ENCODE measurements at places on chromosomes 16 and 17.

DNA sequence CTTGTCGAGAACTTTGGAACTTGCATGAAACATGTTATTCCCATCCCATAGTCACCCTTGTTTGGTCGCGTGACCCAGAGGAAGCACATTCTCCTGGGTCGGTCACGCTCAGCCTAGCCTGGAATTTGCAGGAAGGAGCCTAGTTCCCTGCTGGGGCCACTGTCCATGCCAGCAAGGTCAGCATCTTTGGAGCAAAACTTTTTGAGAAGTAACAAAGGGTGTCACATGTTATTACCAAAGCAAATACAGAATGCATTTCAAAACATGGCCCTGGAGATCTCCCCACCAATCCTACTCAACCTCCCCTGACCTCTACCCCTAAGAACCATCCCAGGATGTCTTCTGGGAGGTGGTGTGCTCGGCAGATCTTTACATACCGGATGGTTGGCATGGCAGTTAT, 26.2 kb upstream of the IRF8 start:
- DNase-seq: no peak

DNA sequence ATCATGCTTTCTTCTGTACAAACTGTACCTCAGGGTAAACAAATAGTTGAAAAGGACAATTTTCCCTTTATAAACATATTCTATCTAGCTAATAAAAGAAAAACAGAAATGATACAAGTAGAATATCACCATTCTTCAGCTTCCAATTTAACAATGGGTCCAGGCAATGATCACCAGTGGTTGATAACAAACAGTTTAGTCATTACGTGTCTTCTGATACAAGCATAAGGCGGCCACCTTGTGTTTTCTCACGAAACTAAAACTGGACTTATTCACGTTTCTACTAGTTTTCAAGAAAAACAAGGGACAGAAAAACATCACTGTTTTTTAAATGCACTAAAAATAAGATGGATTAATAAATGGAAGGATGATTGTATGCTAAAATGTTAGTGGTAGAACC, 58.3 kb downstream of the STH start:
- no peak for DNase-seq

DNA sequence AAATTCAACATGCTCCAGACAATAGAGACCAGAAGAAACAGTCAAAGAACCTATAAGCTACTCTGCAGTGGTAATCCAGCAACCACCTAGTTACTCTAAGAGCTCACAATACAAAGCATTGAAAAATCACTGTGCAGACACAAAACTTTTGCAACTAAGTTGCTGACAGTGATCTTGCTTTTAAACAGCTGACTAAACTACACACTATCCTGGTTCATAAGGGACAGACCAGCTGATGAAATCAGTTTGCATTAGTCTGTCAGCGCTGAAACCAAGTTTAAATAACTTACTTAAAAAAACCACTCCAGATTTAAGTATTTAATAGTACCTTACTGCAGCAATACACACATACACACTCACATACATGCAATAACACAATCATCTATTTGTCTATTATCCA, 4.6 kb downstream of the VEZF1 start:
- no peak for DNase-seq

DNA sequence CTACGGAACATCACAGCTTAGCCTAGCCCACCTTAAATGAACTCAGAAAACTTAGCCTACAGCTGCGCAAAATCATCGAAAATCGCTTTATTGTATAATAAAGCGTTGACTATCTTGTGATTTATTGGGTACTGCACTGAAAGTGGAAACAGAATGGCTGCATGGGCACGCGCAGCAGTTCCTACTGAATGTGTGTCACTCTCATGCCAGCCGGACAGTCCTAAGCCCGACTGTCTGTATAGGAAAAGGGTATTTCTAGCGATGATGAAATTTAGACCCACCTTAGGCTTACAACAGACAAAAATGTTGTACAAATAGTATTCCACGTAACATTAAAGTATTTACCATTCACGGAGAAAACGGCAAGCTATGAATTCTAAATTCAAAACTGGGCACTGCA, 9.3 kb downstream of the FBXO31 start:
- DNase-seq: no peak

GRCh38 chr16:10660950-10661635, 33.6 kb downstream of the TEKT5 start:
- DNase-seq: no peak

- no peak for DNase-seq
Observed at GRCh38 chr17:58270476-58271215, 10.1 kb downstream of the MPO start.

DNA sequence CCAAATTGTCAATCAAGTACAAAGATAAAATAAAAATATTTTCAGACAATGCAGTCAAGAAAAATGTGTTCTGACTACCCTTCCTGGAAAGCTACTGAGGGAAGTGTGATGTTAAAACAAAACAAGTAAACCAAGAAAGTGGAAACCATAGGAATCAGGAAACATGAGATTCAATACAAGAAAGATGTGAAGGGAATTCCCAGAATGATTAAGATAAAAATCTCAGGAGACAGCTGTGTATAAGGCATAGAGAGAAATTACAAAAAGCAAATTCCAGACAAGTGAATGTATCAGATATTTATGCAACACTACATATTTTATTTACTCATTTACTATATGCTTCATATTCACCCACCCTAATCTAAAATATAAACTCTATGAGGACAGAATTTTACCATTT, 32.2 kb downstream of the TRIM37 start:
- no peak for DNase-seq

DNA sequence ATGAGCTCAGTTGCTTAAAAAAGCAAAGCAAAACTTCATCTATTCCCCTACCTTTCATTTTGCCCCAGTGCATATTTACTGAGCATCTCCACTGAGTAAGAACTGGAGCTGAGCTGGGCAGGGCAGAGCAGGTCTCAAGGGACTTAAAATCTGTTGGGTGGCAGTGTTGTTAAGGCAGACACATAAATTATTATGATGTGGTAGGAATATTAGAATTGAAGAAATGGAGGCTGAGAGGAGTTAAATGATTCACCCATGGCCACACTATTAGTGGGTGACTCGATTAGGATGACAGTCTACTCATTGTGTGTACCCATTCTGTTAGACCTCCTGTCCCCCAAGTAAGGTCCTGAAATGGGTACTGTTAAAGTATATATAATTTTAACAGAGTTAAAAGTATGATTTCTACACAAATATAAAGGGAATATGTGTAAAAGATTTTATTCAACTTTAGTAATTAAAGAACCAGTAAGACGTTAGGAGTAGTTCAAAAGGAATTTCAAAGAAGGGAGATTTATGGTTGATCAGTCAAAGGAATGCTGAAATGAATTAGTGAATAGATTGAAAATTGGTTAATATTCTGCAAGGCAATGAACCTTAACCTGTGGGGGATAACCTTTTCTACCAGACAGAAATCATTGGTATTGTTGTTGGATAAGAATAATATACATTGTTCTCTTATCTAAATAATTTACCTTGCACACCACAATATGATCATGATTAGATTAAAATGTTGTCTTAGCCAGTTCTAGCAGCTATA, 17.5 kb downstream of the ITGB3 start:
- DNase-seq: no peak

DNA sequence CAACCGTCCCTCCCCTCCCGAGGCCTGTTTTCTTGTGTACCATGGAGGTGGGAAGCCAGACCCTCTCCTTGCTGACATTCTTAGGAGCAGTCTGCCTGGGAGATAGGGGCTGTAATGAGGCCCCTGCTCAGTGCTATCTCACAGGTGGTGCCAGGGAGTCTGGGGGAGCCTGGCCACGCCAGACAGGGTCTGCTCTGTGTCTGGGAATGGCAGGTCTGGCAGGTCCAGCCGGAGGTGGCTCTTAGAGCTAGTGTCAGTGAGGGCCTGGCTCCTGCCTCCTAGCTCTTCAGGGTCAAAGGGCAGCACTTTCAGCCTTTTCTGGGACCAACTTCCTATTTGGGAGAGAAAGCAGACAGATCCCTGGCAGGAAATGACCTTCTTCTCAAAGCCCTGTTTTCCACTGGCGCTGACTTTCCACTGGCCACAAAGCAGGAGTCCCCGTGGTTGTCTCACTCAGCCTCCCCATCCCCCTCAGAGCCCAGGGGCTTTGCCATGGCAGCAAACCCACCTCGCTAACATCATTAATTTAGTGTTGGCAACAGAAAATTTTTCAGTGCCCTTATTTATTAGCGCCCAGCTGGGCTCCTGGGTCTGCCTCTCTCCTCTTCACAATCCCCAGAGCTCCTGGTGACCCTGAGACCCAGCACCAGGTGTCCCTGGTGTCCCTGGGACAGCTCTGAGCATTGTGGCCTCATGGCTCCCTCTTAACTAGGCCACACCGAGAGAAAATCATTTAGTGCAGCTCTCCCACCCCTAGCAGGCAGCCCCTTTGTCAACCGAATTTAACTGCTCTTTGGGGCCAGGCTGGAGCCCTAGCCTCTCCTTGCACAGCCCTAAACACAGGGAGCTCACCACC, 24.0 kb upstream of the DOK4 start:
- DNase-seq: no peak

GRCh38 chr17:50221864-50222545, 20.6 kb upstream of the COL1A1 start:
- no peak for DNase-seq

- no peak for DNase-seq
Observed at GRCh38 chr16:11650641-11651591, 17.3 kb upstream of the SNN start.

GRCh38 chr16:27129401-27129800, 62.7 kb downstream of the C16orf82 start:
- DNase-seq: no peak

- no peak for DNase-seq
Observed at GRCh38 chr17:4165301-4166010, 22.5 kb downstream of the CYB5D2 start.

GRCh38 chr17:27544350-27545131, 86.4 kb upstream of the LGALS9 start:
- DNase-seq: no peak

GRCh38 chr17:63707151-63707550, 7.2 kb upstream of the LIMD2 start:
- peak; percentile 52 for DNase-seq

- peak; percentile 63 for DNase-seq
Observed at GRCh38 chr17:35804658-35805192, 4.6 kb upstream of the TAF15 start.

- no peak for DNase-seq
Observed at GRCh38 chr17:62014526-62014925, 50.6 kb downstream of the MED13 start.

DNA sequence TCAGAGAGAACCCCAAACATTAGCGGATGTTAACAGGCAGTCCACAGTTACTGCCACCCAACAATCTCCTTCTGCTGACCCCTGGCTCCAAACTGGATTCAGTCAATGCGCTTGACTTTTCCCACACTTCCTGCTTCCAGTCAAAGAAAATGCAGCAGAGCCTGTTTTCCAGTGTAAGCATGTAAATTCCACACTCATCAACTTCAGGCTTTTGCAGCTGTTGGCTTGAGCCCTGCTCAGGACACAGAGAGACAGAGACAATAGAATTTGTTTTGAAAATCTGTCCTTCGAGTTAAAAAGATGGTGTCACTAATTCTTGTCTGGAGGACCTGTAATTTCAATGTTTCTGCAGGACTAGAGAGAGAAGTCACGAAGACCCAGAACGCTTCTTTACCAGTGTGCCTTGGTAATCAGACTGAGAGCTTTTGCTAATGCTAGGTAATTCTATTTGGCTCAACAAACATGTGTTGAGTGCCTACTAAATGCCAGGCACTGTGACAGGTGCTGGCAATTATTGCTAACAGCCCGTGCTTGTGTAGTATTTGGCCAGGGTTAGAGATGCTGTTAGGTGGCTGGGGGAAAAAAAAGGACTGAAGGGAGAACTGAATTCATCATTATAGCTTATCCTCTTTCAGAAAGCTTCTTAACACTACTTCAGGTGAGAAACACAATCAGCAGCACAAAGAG, 32.5 kb downstream of the HOXB1 start:
- DNase-seq: no peak

DNA sequence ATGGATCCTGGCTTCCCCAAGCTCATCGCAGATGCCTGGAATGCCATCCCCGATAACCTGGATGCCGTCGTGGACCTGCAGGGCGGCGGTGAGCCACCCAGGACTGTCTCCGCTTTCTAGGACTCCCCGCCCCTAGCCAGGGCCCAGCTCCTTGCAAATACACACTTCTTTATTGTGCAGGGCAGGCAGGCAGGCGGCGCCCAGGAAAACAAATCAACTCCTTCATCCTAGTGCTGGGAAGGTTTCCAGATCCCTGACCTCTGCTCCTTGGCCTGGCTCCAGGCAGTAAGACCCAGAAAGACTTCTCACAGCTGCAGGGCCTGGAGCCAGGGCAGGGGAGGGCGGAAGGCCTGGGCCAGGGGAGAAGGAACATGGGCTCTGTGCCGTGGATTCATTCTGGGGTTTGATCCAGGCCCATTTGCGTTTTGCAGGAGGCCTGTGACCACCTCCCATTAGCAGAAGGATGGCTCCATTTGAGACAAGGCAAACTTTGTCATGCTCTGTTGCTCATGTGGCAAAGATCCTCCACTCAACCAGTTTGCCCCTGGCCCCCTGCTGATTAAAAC, 6.0 kb upstream of the LPCAT2 start:
- DNase-seq: no peak

DNA sequence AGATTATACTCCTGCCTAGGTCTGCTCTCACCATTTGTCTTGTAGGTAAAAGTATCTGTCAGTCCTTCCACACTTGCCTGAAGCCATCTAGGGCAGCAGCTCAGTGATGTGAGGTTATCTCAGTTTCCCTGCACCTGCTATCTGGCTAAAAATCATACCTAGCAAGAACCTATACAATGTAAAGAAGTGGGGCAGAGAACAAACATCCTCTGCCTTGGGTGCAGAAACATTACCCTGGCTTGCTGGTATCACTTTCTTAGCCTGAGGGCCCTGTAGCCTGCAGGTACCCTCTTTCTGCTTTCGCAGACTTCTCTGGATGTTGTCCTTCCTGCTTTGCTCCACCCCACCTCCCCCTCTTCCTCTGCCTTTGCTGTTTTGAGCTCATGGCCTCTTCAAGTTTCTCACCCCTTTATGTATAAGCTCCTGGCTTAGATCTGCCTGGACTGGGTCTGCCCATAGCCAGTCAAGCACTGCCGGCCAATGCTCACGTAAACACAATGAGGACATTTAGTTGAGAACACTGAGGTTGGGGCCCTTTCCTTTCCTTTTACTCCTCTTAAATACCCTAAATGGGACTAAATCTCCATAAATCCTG, 8.7 kb upstream of the SDK2 start:
- DNase-seq: no peak

DNA sequence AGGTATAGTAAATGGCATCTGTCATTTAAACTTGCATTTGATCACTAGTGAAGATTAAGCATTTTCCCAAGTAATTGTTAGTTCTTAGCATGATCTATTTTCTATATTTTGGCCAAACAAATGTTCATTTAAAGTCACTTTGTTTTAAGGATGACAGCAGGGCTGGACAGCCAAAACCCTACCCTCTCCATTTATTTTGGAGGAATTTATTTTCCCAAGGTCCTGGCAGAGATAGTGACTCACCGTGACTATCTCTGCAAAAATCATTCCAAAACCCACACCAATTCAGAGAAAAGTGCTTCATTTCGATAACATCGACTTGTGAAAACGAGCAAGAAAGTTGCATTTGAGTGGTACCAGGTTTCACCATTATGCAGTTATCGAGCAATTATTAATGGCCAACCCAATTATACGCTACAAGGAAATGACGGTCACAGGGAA, 665 bp upstream of the AKAP1 start:
- DNase-seq: no peak

GRCh38 chr16:89458967-89459366, 31.4 kb downstream of the ANKRD11 start:
- no peak for DNase-seq

Data from central memory CD4-positive, alpha-beta T cell (primary cell).